ENCODE measurements at places on chromosomes 1 and 21.

DNA sequence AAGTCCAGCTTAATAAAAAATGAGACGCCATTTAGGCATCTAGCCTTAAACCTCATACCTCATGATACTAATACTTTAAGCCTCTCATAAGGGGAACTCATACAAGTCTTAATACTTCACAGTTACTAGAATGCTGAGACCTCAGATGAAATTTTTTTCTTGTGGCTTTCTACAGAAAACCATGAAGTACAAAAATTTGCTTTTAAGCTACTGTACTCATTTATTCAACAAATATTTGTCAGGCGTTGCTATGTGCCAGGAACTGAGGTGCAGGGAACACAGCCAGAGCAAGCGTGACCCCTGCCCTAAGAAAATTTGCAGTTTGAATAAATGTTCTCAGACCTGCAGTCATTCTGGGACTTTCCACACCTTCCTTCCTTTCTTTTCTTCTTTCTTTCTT lies 150.6 kb downstream of the MRPL39 start:
- DNase-seq, result no peak

DNA sequence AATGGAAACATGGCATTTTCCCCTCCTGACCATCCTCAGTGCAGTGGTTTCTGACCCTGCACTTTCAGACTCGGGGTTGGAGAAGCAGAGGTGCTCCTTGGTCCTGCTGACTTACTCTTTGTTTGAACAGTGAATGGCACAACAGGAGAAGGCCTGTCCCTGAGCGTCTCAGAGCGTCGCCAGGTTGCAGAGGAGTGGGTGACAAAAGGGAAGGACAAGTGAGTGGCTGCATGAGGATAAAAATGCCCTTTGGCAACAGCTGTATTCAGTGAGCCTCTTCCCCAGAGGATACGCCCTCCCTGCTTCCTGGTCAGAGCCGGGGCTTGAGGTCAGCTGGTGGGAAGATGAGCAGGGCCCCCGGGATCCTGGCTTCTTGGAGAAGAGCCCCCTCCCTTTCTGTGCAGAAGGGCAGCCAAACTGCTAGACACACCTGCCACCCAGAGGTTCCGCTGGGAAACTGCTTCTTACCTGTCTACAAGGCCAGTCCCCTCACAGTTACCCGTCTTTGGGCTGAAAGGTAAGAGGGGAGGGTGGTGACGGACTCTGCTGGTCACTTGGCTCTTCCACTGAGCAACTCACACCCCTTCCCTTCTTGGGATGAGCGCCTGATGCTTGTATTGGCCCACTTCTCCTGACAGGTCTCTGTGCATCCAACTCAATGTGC lies 16.6 kb downstream of the NPL start:
- no peak for DNase-seq

GRCh38 chr1:171988243-171988885 lies 147.1 kb downstream of the DNM3 start:
- no peak for DNase-seq

GRCh38 chr21:41926807-41927171 lies 27.0 kb downstream of the C2CD2 start:
- no peak for DNase-seq

DNA sequence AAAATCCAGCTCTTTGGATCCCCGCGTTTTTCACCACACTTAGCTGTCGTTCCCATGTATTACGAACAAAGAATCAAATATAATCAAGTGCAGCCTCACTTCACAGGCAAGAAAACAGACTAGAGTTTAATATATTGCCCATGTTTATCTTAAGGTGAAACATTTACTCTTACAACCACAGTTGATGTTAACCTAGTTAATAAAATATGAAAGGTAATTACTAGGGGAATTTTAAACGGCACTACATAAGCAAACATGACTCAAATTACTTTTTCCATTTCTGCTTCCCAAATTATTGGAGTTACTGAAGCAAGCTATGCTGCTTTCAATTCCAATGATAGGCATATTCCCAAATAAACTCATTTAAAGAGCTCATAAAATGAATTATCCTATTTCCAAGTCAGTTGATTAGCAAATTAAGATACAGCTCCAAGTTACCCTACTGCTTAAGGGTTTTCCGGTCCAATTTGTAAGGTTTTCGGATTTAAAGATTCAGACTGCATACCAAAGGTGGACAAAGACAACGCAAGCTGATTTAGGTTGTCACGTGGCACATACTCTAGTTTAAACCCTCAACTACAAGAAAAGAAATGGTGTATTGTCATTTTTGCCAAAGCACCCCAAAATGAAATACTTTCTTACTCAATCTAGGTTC lies 5.9 kb downstream of the COX20 start:
- DNase-seq, result no peak

GRCh38 chr1:152449661-152450060 lies 35.6 kb upstream of the CRNN start:
- no peak for DNase-seq

- no peak for DNase-seq
Measured at GRCh38 chr1:184194236-184194635, 142.7 kb downstream of the TSEN15 start.

DNA sequence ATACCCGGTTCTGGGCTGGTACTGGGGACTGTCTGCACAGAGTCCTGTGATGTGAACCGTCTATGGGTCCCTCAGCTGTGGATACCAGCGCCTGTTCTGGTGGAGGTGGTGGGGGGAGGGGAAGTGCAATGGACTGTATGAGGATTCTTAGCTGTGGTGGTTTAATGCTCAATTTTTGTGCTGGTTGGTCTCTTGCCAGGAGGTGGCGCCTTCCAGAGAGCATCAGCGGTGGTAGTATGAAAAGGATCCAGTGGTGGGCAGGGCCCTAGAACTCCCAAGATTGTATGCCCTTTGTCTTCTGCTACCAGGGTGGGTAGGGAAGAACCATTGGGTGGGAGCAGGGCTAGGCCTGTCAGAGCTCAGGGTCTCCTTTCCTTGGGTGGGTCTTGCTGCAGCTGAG lies 89.4 kb upstream of the B3GALT2 start:
- no peak for DNase-seq

GRCh38 chr1:89698624-89699023 lies 65.7 kb downstream of the LRRC8C start:
- DNase-seq, result no peak

DNA sequence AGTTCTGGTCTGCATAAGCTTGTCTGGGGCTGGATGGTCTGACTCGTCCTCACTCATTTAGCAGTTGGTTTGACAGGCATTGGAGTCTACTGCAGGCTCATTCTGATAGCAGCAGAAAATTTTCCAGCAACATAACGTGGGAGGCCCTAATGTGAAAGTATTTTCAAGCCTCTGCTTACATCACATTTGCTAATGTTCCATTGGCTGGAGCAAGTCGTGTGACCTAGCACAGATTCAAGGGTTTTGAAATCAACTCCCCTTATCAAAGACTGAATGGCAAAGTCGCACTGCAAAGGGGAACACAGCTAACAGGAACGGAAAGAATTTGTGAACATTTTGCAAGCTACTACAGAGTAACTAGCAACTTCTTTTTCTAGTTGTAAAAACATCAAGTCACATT lies 2.3 kb upstream of the USH2A start:
- DNase-seq, result no peak

DNA sequence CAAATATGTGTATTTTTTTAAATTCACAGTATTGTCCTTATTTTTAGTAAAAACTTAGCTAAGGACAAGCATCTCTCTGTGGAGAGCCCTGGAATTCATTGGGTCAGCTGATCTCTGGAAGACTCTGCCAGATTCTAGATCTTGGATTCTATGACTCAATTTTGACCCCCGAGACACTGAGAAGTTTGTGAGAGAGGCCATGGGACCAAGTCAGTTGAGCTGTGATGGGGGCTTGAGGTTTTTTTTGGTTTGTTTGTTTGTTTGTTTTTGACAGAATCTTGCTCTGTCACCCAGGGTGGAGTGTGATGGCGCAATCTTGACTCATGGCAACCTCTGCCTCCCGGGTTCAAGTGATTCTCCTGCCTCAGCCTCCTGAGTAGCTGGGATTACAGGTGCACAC lies 13.5 kb downstream of the SHISA4 start:
- no peak for DNase-seq

DNA sequence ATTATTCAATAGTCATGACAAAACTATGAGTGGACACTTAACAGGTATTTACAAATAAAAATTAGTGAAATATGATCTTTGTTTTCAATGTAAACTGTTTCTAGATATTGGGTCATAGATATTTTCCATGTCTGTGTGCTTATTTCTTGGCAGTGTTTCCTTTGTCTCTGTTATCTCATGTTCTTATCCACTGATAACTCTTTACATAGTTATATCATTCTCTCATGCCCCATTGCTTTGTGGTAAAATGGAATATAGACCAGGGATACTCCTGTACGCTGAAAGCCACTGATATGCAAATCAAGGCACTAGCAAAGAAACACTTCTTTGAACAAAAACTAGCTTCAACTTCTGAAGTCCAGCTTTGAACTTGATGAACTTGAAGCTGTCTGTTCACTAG lies 113.1 kb downstream of the ITSN1 start:
- DNase-seq, result no peak

DNA sequence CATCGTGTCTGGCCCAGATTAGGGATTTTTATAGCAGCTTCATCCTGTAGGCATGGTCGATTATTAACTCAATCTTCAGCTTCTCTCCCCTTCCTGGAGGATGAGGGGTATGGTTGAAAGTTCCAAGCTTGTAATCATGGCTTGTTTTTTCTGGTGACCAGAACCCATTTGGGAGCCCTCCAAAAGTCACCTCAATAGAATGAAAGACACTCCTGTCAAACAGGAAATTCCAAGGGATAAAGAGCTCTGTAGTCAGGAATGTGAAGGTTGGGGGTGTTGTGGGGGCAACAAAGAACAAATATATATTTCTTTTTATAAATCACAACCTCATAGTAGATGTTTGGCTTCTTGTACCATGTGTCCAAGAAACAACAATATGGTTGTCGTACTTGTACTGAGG lies 212.7 kb upstream of the ESRRG start:
- no peak for DNase-seq

GRCh38 chr1:181064011-181064623 lies 24.4 kb upstream of the IER5 start:
- DNase-seq, result no peak

DNA sequence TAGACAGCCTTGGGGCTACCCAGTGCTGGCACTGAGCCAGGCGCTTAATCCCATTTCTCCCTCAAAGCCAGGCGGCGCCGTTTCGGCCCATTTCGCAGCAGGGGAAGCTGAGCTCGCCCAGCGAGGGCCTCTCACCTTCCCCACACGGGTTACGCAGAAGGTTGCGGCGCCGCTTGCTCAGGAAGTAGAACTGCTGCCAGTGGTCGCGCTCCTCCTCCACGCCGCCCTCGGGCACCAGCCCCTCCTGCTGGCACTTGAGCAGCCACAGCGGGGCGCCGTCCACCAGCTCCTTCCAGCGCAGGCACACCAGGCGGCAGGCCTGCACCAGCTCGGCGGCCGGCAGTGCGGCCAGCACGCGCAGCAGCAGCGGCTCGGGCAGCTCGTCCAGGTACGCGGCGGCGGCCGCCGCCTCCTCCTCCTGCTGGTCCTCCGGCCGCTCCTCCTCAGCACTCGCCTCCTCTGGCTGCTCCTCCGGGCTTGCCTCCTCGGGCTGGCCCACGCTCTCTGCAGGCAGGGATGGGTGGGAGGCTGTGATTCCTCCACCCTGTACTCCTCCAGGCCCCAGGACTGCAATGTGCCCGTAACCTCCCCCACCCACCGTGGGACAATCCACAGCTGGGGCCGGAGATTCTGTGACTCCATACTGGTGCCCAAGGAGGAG lies 3.8 kb downstream of the FBXO2 start:
- no peak for DNase-seq

DNA sequence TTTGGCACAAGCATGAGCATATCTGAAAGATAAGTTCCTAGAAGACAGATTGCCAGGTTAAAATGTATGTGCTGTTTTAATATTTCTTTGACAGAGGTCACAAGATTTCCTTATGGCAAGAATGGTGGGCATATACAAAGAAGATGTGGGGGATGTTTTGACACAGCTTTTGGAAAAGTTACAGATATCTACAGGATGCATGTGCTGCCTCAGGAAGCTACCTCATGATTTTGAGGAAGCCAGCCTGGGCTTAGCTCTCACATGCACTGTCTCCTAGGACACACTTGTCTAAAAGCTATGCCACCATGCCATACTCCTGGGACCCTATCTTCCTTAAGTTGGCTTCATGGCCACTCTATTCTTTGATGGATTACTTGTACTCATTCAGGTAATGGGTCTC lies 99.9 kb downstream of the C1orf94 start:
- no peak for DNase-seq

GRCh38 chr1:12485231-12486058 lies 132.6 kb downstream of the DHRS3 start:
- no peak for DNase-seq

- no peak for DNase-seq
Measured at GRCh38 chr1:119467219-119467618, 39.8 kb upstream of the HSD3B1 start.

- no peak for DNase-seq
Measured at GRCh38 chr1:198649968-198650338, 11.1 kb downstream of the PTPRC start.

DNA sequence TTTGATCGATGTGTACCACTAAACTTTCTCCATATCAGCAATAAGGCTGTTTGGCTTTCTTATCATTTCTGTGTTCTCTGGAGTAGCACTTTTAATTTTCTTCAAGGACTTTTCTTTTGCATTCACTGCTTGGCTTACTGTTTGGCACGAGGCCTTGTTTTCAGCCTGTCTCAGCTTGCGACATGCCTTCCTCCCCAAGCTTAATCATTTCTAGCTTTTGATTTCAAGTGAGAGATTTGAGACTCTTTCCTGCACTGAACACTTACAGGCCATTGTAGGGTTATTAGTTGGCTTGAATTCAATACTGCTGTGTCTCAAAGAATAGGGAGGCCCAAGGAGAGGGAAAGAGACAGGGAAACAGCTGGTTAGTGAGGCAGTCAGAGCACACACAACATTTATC lies 120.6 kb upstream of the KCND3 start:
- DNase-seq, result no peak

DNA sequence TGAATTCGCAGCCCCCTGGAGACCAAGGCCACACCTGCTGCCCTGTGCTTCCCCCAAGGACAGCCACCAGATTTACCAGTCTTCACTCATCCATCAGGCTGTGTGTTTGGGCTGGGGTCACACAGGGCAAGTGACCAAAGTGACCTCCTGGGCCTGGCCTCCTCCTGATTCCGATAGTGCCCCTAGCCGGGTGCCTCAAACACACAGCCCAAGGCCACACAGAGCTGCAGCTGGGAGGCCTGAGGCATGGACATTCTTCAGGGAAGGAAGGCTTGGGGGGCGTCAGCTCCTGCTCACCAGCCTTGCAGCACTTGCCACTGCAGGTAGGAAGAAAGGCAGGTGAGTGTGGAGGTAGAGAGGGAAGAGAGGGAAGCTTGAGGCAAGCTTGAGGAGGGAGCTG lies 181.3 kb downstream of the RUNX1 start:
- DNase-seq, result no peak

DNA sequence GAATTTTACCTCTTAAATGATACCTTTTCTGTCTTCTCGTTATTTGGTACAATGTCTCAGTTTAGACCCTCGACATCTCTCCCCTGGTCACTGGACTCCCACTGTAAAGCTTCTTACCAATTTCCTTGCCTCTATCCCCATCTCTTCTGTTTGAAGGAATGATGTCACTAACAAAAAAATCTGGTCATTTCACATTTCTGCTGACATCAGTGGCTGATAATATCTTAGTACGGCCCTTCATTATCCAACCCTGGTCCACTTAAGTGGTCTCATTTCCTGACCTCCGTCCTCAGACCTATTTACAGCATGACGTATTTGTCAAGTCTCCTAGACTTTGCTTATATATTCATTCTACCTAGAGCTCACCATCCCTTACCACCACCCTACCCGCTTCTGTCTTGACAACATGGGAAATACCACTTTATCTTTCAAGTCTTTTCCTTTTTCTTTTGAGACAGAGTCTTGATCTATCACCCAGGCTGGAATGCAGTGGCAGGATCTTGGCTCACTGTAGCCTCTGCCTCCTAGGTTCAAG lies 60.9 kb downstream of the C1orf21 start:
- no peak for DNase-seq

- DNase-seq, result no peak
Measured at GRCh38 chr1:218872026-218872425, 301.7 kb upstream of the LYPLAL1 start.
